ENCODE measurements at places on chromosomes 7 and 10.

DNA sequence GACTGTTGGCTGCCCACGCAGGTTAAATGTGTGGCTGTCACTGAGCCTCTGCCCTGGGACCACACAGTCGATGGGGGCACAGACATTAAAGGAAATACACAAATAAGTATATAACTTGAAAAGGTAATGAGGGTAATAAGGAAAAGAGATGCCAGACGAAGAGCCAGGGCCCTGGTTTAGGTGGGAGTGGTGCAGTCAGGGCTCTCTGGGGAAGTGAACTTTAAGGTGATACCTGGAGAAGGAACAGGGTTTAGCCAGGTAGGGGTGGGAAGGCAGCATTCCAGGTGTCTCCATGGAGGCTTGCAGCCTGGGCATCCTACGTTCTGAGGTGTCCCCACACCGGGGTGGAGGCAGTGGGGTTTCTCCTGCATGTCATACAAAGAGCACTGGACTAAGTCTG, 50.4 kb downstream of the UNC5B start:
- no peak for DNase-seq

DNA sequence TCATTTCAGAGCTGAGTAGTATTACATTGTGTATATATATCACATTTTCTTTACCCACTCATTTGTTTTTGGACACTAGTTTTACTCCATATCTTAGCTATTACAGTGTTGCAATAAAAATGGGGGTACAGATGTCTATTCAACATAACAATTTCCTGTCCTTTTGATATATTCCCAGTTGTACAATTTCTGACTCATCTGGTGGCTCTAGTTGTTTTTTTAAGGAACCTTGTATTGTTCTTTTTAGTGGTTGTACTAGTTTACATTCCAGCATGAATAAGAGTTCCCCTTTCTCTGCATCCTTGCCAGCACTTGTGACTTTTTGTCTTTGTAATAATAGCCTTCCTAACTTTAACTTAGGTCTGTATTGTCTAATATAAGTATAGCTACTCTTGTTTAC, 739.9 kb downstream of the XPNPEP1 start:
- no peak for DNase-seq

- DNase-seq = peak; percentile 49
Observed at GRCh38 chr10:112565434-112566053, 118.5 kb downstream of the VTI1A start.

- DNase-seq = no peak
Observed at GRCh38 chr10:77911535-77912123, 14.9 kb downstream of the DLG5 start.

DNA sequence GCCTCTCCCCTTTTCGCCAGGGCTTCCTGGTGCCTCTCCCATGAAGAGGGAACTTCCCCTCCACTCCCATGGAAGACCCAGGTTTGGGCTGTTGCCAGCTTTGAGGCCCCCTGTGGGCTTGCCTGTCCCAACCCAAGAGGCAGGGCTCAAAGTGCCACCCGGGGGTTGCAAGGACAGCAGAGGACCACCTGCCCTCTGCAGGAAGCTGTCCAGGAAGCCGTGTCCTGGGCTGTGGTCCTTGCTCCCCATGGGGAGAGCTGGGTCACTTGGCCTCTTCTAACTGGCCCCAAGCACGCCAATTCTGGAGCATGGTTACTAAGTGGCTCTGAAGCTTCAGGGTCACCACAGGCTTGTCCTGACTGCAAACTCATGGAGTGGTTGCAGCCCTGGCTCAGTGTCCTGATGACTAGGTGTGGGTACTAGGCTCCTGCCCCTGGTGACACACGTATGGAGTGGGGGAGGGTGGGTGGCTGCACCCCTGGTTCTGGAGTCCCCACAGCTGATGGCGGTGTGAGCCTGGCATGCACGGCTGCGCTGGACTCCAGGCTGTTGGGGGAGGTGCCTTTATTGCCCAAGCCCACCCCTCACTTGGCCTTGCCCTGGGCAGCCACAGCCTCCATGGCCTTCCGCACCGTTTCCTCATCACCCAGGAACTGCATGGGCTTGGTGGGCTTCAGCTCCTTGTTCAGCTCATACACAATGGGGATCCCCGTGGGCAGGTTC, 3.0 kb downstream of the PGAM2 start:
- no peak for DNase-seq
